Right cardiac atrium (tissue), 5 donors: ENCODE measurements at places on chromosomes 16 and 17. TPM values are rescaled to one million over a fixed set of nuclear protein-coding genes. Genes with fewer than 3 reads are reported as not detected.

DNA sequence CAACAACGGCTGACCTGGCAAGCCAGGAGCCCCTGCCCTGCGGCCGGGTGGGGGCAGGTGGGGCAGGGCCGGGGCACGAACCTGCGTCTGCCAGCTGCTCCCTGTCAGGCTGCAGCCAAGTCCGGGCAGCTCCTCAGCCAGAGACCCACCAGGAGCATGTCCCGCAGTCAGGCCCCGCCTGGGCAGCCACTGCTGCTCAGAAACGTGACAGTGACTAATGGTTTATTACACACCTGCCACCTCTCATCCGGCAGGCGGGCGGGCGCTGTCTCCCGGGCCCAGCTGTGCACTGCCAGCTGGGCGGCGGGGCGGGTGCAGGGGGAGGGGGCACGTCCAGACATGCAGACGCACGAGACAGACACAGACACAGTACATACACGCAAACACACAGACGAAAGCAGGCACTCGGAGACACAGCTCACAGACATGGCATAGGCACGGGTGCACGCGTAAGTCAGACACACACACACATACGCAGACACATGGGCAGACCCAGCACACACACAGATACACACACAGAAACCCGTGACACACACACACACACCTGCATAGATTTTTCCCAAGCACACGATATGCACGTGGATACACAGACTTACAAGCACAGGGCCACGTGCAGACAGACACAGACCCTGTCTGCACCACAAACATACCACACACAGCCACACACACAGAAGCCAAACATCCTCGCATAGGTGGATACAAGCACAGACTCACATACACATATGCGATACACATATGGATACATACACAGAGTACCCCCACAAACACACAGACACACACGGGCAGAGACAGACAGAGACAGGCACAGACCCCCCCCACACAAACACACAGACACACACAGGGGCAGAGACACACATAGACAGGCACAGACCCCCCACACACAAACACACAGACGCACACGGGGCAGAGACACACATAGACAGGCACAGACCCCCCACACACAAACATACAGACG lies 248.3 kb upstream of the CIBAR2 start:
- peak; percentile 53 for DNase-seq

DNA sequence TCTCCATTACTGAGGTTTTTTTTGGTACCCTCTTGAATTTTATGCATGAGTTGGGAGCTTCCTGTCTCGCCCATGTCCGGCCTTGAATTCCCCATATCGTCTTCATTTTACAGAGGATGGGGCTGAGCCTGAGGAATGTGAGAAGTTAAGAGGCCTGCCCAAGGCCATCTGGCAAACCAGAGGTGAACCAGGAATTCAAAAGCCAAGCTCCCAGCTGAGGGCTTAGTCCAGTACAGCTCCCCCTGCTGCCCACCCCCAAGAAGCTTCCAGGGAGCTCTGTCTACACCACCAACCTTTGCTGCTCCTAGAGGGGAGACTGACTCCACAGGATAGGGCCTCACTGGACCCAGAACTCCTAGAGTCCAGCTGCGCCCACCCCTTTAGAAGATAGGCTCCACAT lies 20.7 kb upstream of the C16orf78 start:
- DNase-seq = no peak

- DNase-seq = no peak
These were observed 21.9 kb downstream of the MRM1 start for GRCh38 chr17:36623281-36623680.

- no peak for DNase-seq
These were observed 44.2 kb downstream of the N4BP1 start for GRCh38 chr16:48565752-48566151.

The TMEM94 gene
- 50.9 TPM for total RNA-seq

The TMED6 gene
- 0.76 TPM for total RNA-seq
